Fibroblast of gingiva (primary cell): ENCODE measurements at places on chromosomes 13 and 19.

DNA sequence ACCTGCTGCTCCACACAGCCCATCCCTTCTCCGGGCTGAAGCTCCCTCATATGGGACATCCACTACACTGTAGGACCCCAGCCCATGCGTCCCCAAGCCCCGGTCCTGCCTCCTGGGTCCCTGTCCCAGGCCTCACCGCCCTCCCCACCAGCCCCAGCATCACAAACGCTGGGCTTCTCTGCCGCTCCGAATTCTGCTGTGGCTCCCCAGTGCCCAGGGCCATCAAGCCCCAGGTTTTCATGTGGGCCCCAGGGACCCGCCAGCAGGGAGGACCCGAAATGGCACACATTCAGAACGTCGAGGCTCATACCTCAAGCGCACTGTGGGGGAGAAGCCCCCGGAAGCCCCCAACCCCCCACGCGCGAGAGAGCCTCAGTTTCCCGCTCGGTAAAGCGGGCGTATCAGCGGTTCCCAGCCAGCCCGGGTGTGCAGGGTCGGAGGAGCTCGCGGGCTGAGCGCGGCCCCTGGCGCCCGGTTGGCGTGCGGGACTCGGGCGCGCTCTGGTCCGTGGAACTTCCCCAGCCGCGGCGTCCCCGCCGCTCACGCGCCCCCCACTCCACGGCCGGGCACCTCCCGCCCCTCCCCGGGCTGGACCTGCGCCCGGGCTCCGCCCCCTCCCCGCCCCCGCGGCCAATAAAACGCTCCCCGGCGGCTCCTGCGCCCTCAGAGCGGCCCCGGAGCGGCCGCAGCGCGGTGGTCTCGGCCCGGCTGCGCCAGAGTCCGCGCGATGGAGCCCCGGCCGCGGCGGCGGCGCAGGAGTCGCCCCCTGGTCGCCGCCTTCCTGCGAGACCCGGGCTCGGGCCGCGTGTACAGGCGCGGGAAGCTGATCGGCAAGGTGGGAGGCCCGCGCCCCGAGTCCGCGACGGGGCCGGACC, at the start of gene PLK5:
PLK5 (plus strand) TSS at position 666 of the 875 bp plus-strand sequence. CDS start 2,920 bp downstream, outside the sequence.
- DNase-seq = no peak

GRCh38 chr13:106484537-106485193, 50.8 kb downstream of the EFNB2 start:
- DNase-seq = no peak

GRCh38 chr19:46856062-46857022, 4.5 kb upstream of the ARHGAP35 start:
- DNase-seq = peak; percentile 97

DNA sequence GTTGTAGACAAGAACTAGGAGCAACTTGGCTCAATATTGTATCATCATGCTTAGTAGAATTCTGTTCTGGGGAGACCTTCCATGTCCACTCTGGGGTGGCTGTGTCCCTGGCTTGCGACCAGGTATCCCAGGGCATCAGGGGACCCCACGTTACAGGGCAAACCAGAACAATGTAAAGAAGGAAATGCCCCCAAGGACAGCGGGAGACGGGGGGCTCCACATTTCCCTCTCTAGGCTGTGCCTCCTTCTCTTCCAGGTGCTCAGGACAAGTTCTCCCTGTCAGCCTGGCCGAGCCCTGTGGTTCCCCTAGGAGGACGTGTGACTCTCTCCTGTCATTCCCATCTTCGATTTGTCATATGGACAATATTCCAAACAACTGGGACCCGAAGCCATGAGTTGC, 30.8 kb downstream of the LAIR2 start:
- DNase-seq = no peak
